ENCODE measurements at places on chromosomes 7 and 10.
A peak's percentile ranks its signal among the peaks of the same experiment; 100 is the strongest.

DNA sequence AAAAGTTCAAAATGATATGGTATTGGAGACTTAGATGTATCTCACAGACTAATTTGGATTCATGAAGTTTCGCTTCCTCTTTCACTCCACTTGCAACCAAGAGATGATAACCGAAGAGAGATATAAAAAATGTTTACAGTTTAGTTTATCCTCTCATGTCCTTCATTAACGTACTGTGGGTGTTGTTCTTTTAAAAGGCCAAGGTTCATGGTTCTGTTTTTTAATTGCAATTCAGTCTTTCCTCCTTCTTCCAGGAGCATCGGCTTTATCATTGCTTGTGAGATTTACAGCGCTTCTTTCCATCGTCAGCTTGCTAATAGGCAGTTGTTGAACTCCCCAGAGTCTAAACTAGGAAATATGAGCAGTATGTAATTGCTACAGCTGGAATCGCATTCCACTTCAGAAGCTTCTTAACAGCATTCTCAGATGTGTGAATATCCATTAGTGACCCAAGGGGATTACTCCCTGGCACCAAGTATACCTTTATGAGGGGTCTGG is 75.9 kb upstream of the HGF start:
- DNase-seq, result no peak

DNA sequence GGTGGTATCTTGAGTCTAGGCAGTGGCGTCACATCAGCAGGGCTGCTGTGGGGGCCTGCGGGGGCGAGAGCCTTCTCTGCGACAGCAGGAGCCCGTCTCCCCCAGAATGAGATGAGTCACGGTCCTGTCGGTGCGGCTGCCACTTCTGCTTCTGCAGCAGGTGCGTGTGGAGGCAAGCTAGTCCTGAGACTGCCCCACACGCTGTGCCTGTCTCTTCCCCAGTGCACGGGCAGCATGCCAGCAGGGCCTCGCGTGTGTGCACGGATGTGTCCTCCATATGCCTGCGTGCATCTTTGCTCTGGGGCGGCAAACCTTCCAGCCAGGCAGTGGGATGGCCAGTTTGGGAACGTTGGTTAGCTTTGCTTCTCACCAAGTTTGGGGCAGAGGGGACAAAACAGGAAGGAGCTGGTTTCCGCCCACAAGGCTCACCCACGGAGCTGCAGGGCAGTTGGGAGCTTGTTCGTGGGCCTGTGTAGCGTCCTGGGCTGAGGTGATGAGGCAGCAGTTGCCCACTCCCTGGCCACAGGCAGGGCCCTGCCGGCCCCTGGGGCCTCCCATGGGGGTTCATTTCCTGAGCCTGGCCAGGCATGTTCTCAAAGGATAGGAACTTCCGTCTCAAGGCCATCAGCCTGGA is 60.8 kb upstream of the PPIF start:
- peak; percentile 80 for DNase-seq

GRCh38 chr7:84231157-84231556 is 36.6 kb upstream of the SEMA3A start:
- DNase-seq, result no peak

GRCh38 chr7:33810356-33810755 is 95.0 kb upstream of the BMPER start:
- no peak for DNase-seq

- no peak for DNase-seq
Measured at GRCh38 chr10:88989423-88989822, 1.2 kb upstream of the FAS start.

- no peak for DNase-seq
Measured at GRCh38 chr10:130221456-130222375, 85.5 kb downstream of the GLRX3 start.

GRCh38 chr7:44471850-44472249 is 18.6 kb downstream of the NUDCD3 start:
- DNase-seq, result no peak

DNA sequence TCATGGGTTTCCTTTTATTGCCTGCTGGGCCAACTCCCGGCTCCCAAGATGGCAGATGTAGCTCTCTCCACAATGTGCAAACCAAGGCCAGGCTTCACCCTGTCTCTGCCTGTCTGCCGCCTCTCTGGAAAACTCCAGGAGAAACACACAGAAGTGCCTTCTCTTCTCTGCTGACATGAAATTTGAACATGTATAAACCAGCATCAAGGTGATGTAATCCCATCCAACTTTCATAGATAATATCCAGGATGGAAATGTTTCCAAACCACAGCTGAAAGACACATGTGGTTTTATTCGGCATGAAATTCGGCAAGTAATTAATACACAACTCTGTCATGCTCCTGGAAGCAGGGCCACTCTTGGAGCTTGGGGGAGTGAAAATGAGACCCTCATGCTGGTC is 297.2 kb downstream of the C7orf25 start:
- DNase-seq, result no peak

DNA sequence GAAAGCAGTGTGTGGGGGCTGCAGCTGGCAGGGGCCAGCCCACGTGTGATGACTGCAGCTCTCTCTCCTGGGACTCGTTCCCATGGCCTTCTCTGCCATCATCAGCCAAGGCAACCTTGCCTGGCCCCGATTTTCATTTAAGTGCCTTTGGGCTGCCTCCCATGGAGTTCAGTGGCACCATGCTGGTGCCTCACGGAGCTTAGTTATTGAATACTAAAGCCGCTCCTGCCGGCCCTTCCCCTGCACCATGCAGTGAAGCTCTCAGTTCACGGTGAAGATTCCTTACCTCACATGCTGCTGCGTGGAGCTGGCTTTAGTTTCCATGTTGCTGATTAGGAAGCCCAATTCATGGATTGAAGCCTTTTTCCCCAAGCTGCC is 141.5 kb upstream of the EEPD1 start:
- DNase-seq, result no peak

DNA sequence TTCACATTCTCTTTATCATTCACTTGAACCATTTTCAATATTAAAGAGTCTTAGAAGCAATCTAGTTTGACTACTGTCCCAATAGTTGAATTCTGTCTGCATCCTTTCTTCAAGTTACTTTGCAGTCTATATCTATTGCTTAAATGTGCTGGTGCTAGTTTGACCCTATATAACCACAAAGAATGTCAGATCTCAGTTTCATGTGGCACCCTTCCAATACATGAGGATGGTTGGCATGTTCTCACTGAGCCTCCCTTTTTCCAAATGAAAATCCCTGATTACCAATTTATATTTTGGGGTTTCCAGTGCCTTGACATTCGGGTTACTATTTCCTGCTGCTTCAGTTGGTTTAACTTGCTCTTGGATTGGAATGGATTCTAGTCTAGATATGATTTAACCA is 292.7 kb downstream of the EXOC4 start:
- no peak for DNase-seq

- no peak for DNase-seq
Measured at GRCh38 chr10:5530846-5531557, 6.2 kb downstream of the CALML3 start.

DNA sequence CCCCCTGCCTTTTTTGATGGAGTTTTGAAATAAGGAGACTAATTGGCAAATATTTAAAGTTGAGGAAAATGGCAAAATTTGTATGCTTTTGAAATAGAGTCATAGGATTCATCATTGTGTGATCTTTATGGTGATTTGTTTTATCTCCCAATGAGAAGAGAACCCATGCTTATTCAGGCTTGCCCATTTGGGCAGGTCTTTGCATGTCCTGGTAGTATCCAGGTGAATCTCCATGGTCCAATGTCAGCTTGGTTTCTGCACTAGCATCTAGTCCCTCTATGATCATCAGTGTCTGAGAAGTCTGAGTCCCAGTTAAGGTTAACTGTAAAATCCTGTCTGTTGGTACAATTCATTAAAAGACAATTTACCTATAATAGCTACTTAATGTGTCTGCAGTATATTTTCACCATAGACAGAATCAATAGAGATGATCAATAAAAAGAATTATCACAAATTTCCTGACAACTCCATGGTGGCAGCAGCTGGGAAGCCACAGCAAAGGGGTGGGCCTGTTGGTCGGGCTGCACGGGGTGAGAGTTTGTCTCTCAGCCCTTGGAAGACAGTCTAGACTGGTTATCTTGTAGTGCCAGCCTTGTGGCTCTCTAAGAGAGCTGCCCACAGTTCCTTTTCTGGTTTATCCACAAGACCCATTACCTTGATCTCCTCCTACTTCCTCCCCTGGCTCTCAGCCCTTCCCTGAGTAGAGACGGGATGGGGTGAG is 22.2 kb upstream of the BMPER start:
- DNase-seq, result no peak

DNA sequence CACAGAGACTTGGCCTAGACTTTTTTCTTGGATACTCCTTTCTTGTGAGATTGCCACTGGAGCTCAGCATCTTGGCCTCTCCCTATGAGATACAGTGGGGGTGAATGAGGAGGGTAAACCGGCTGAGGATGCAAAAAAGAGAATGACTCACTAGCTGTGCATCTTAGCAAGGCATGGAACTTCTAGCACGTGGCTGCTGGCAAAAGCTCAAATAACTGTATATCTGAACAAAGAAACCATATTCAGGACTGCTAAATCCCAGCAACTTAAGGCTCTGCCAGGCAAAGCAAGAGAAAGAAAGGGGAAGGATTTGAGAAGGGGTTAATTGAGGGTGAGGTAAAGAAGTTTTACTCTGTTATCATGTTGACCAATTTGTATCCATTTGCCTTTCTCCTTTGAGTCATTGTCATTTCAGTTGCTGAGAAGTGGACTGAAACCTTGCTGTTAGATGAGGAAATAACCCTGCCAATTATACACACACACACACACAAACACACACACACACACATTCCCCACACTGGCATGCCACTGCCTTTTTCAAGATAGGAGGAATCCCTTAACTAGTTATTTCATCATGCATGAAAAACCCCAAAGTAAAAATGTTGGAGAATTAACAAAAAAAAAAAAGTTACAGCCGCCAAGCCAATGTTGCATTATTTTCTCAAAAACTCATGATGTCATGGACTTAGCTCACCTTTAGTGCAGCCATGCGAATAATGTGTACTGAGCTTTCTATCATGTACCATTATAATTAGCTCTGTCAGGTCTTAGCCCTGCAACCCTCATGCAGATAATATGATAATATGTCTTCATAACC is 997.3 kb downstream of the LRMDA start:
- no peak for DNase-seq

DNA sequence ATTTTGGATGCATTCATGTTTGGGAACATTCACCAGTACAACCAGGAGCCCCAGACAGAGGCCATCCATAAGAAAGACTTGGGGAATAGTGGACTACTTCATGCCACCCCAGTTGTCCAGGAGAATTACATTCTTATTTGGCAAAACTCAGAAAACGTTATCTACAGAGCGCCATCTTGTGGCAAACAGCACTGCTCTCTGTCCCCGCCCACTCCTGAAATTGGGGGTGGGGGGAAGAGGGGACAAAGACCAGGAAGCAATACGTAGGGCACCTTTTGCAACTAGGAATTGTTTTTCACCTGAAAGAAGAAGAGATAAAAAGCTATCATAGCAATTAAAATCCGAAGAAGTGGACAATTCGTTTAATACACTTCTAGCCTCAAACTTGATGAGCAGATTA is 134.6 kb upstream of the MGMT start:
- DNase-seq, result peak; percentile 33

DNA sequence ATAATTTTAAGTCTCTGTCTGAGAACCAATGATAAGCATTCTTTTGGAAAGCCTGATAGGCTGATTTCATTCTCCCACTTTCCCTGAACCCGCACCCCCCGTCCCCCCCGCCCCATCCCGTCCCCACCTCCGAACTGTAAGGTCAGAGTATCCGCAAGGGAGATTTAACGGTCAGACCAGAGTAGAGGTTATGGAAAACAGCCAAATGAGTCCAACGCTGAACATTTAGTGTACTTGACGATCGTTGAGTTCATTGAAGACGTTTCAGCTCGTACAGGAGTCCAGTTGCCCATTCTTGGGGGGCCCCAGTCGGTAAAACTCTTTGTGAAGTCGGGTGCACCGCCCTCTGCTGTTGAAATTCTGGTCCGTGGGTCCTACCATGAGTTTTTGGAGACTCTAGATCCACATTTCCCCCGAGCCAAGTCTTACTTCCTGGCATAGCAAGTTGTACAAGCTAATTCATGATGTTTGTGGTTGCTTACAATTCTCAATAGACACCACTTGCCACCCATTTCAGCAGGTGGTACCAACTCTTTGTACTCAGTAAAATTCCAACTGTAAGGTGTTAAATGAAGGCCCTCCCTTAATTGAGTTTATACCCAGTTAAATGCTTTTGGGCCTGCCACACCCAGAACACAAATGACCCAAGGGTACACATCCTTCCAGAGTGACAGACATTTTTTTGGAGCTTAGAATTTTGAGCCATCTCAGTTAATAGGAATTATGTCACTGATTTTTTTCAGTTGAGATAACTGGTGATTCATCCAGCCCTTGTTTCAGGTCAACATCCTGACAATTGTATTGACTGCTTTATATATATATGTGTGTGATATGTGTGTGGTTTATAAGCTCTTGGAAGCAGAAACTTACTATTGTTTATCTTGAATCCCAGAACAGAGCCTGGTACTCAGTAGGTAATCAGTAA is 1.2 kb downstream of the MARCHF5 start:
- peak; percentile 61 for DNase-seq

DNA sequence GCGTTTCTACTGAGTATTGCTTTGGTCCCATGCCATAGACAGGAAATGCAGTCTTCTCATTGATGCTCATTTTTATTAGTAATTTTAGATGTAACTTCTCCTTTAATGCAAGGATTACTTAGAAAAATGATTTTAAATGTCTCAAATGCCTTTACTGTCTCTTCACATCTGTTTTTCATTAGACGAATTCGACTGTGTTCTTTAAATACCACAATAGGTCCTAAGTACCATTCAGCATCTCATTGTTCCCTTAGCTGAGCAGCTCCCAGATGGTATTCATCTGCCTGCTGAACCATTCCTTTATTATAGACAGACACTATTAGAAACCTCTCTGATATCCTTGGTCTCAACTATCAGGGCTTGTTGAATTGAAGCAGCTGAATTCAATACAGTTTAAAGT is 113.6 kb downstream of the LSMEM1 start:
- DNase-seq, result no peak

- DNase-seq, result no peak
Measured at GRCh38 chr10:131814567-131815265, 86.1 kb upstream of the PPP2R2D start.

DNA sequence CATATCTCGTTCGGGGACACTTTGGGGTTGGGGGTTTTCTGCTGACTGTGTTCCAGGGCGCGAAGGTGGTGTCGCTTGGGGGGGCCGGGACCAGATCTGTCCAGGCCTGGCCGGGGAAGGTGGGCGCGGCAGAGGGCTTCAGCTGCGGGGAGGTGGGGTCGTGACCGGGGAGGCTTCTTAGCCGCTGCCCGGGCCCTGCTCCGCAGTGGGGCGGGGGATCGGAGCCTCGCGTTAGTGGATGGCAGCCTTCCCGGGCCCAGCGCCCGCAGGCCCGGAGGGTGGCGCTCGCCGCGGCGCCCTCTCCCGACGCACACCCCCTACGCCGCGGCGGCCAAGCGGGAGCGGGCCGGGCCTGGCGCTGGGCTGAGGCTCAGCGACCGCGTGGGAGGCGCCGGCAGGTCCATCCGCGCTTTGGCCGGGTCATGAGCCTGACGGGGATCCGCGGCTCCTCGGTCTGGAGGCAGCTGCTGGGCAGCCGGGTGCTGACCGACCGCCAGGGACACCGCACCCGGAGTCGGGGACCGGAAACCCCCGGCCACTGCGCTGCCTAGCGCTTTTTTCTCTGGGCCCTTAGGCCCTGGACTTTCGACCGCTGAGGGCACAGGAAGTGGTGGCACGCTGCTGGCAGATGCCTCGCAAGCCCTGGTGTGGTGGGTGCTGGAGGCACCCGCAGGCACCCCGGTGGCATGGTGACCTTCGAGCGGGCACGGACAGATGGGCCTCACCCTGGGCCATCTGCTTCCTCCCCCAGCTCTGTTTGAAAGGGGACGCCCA is 1.2 kb downstream of the AGAP3 start:
- peak; percentile 36 for DNase-seq

Measured in activated CD4-positive, alpha-beta T cell treated with anti-CD3 and anti-CD28 coated beads, Interleukin-2, amount 10 ng/mL, durations not matched to agents 7 days and 5 days (primary cell).